Tibial artery (tissue), 4 donors: ENCODE measurements at places on chromosomes 3 and 15.

DNA sequence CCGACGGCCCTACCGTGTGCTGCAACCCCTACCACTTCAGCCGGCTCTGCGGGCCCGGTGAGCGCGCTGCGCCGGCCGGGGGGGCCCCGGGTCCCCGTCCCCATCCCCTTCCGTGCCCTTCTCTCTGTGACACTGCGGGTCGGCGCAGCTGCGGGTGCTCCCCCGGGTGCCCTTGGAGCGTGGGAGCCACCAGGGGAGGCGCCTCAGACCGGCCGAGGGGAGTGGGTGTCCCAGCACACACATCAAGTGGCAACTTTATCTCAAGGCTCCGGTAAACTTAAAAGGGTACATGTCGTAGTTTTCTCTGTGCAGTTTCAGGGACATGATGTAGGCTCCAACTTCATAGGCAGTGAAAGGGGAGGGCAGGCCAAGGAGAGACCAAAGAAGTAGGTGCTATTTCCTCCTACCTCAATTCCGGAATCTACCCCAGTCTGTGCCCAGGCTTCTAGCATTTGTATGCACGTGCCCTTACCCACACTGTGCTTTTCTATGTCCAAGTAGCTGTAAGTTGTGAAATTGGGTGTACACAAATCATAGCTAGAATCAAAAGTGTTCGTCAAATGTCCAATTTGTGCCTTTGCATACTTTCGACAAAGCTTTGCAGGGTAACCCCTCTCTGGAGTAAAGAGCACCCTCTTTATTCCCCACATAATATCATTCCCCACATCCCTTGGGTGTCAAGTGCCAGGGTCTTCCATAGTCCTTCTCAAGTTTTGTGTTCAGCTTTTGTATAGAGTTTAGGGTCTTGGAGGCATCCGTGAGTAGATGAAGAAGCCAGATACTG is 2.2 kb downstream of the SMAD6 start:
- DNase-seq: no peak

GRCh38 chr3:127573912-127574311 is 16.6 kb downstream of the TPRA1 start:
- no peak for DNase-seq

- DNase-seq: no peak
Measured at GRCh38 chr3:99549957-99550603, 88.3 kb upstream of the COL8A1 start.

- no peak for DNase-seq
Measured at GRCh38 chr15:66178531-66178910, 75.0 kb downstream of the MEGF11 start.

DNA sequence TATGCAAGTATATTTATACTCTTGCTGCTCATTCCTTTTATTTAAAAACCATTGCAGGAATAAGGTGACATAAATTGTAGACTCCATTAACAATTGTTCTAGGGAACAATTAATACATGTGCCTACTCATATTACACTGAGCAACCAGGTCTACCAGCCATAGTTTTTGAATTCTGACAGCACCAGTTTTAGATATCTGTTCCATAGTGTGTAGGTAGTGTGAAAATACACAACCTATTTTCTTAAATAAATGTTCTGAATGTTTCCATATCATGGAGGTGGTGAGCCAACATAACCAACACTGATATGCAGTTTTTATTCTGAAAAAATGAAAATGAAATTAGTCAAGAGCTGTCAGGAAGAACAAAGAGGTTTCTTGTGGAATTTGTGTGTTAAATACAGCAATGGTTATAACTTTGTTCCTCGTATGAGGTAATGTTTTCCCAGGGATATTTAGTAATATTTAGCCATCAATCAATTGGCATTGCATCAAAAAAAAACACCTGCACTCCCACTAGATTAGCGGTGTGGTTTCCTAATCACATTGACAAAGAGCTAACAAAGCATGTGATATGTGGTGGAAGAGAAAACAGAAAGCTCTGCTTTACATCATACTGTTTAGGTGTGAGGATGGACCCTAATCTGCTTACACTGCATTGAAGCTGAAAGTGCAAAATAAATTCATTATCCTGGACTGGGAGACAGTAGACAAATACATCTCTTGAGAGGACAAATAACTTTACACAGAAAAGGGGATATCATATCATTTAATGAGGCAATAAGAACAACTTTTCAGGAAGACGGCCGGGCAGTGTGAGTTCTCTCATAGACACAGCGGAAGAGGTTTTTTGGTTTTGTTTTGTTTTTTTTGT is 369.5 kb upstream of the THBS1 start:
- no peak for DNase-seq

DNA sequence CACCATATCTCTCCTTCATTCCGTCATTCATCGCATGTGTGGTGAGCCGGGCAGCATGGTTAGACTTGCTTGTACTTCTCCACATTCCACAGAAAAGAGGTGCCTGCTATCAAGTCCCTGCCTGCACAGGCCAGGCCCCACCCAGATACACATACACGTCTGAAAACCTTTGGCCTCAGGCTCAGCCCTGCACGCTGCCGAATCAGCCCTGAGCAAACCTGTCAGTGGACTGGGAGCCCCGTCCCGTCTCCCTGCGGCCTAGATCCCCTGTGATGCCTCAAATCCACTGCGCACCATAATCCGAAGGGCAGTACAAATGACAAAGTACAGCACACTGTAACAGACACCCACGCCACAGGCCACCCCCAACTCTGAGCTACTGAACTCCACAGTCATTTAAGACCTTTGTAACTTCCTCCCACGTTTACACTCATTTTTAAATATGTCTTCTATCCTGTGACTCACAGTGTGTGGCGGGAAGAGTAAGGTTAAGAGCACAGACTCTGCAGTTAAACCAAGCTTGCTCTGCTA is 67.1 kb downstream of the MB21D2 start:
- DNase-seq: no peak
